Osteoblast (primary cell): ENCODE measurements at places on chromosomes 2 and 18. TPM values are rescaled to one million over a fixed set of nuclear protein-coding genes. Genes with fewer than 3 reads are reported as not detected.

The OSR1 gene
- total RNA-seq, result 15.2 and 20.9 TPM in 2 replicates

DNA sequence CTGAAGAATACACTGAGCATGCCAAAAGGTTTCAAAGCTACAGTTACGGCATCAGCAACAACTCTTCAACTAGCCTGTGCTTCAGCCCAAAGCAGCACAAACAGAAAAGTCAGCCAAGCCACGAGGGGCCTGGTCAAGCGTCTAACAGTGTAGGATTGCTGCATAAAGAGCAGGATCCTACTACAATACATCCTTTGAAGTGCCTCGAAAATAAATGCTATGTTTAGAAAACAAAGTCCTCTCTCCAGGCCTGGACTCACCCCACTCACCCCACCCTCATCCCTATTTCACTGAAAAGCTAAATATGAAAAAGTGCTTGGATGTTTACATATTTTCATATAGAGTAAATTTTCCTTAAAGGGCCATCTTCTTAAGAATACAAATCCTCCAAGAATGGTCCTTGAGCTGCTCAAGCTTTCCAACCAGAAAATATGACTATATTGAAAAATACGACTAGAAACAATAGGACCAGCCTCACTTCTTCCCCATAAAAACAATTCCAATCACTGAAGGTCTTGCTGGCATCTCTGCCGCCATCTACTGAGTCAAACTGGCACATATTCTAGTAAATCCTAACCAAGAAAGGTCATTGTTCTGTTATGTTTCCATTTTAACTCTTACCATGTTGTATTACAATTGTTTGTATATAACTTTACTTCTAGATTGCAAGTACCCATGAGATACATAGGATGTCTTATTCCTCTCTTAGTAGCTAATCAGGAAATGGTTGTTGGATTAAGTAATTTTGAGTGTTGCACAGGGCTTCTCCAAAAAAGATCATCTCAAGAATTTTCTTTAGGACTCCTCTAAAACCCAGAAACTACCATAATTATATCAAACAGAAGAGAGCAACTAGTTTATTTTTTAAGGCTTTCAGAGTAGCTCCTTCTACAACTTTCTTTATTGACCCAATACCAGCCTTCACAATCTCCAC is 63.6 kb downstream of the CLHC1 start:
- DNase-seq, result peak; percentile 54

- DNase-seq, result no peak
Observed at GRCh38 chr18:77107292-77107691, 25.3 kb downstream of the MBP start.

- DNase-seq, result no peak
Observed at GRCh38 chr2:10914272-10914693, 2.5 kb downstream of the KCNF1 start.

GRCh38 chr2:192000196-192000980 is 153.5 kb upstream of the CAVIN2 start:
- DNase-seq, result no peak
